T follicular helper cell (primary cell): ENCODE measurements at places on chromosomes 2 and 18.

DNA sequence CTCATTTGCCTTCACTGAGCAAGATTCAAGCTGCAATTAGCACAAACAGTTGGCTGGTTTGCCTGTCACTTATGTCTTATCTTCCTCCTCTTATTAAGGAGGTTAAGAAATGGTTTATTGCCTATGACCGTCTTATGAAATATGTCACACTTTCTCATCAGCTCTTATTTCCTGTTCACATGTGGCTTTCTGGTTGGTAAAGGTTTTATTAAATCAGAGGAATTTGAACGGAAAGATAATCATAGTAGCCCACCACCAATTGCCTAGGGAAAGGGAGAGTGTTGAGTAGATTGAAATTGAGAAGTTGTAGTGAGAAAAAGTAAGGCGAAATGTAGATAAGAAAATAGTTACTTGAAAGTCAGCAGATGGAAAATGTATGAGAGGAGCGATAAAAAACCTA is 4.2 kb upstream of the IL1R1 start:
- DNase-seq = no peak

- DNase-seq = no peak
Measured at GRCh38 chr2:35510636-35511035, 844.9 kb upstream of the CRIM1 start.

GRCh38 chr2:18404708-18405107 is 155.7 kb downstream of the RDH14 start:
- no peak for DNase-seq

DNA sequence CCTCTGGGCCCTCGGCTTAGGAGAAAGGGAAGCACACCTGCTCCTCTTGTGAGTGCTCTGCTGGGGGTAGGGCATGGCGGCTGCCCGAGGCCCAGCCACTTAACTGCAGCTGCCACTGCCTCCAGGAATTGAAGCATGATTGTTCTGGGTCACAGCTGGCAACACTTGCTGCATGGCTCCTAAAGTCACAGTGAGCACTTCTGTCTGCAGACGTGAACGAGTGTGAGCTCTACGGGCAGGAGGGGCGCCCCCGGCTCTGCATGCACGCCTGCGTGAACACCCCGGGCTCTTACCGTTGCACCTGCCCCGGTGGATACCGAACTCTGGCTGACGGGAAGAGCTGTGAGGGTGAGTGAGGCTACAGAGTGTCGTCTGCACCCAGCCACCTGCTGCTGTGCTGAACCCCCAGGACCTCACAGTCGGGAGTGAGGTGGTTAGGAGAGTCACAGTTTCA is 44.4 kb downstream of the FBLN7 start:
- DNase-seq = peak; percentile 53

GRCh38 chr2:72696559-72696958 is 129.3 kb downstream of the EXOC6B start:
- DNase-seq = no peak

DNA sequence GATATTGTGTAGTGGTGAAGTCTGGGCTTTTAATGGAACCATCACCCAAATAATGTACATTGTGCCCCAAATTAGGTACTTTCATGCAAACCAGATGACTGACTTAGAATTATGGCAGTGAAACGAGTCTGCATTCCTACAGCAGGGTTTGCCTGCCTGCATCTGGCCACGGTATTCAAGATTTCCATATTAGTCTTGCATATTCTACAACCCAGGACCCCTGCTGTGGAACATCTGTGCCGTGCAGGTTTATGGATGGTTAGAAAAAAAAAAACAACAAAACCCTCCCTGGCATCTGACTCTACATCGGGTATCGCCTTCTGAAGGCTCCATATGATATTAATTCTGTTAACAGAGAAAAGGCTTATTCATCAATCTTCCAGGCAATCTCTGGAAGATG is 394.8 kb downstream of the DCDC2C start:
- no peak for DNase-seq

GRCh38 chr2:26969077-26969844 is 1.2 kb upstream of the MAPRE3 start:
- DNase-seq = no peak

DNA sequence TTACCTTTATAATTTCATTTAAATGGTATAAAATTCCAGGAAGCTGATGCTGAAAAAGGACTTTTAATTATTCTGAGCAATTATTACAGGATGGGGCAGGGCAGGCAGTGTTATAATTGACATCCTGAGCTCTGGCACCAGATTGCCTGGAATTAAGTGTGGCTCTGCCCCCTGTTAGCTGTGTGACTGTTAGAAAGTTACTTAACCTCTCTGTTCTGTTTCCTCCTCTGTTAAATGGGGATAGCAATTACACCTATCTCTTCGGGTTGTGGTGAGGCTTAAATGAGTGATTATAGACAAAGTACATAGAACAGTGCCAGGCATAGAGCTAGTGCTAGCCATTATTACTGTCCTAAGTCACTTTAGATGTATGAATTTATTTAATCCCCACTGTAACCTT is 327.3 kb downstream of the SMAD2 start:
- DNase-seq = no peak

GRCh38 chr2:186639939-186640338 is 50.1 kb downstream of the ITGAV start:
- DNase-seq = no peak

- no peak for DNase-seq
Measured at GRCh38 chr2:6557737-6558136, 308.0 kb downstream of the CMPK2 start.

- peak; percentile 70 for DNase-seq
Measured at GRCh38 chr18:812376-813171, 532 bp upstream of the YES1 start.

DNA sequence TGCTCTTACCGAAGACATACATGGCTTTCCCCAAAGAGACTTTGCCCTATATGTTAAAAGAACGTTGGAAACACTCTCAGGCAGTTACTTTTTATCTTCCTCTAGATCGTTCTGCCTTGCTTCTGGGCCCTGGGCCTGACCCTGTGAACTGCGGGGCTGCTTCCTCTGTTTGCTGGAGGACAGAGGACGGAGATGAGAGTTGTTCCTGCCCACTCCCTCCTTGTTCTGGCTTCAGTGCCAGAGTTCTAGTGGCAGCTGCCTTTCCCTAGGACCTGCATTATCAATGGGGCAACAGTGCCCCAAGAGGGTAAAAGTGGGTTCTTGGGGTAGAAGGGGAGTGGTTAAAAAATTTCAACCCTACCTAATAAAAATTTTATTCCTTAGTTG is 6.5 kb upstream of the FN1 start:
- DNase-seq = no peak

- DNase-seq = no peak
Measured at GRCh38 chr2:70041663-70042062, 45.6 kb upstream of the PCBP1 start.

DNA sequence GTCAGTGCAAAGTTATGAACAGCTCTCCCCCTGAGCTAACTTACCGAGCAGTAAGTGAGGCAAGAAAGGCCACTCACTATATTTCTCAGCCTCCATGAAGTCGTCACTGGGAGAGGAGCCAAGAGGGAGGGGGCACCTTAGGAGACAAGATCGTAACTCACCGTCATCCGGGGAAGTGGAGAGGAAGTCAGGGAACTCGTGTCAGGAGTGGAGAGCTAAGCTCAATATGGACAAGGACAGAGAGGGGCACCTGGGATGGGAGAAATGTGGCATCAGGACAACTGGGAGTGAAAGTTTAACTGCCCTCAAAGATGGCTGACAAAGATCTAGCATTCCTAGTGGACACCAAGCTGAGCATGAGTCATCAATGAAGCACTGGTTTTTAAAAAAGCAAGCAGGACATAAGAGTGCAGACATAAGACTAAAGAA is 37.1 kb downstream of the BCL11A start:
- DNase-seq = no peak

DNA sequence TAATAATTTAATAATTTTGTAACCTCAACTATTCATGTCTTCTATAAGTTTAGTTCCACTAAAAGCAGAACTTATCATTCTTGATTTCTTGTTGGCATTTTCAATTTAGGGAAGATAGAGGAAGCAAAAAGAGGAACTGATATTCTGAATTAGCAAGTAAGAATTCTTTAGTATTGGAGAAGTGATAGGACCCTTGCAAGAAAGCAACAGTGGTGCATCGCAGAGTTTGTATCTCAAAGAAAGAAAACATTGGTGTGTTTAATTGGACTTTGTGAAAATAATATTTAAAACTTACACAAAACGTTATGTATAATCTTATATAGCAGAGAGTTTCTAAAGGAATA is 36.5 kb upstream of the TNFRSF11A start:
- DNase-seq = no peak

DNA sequence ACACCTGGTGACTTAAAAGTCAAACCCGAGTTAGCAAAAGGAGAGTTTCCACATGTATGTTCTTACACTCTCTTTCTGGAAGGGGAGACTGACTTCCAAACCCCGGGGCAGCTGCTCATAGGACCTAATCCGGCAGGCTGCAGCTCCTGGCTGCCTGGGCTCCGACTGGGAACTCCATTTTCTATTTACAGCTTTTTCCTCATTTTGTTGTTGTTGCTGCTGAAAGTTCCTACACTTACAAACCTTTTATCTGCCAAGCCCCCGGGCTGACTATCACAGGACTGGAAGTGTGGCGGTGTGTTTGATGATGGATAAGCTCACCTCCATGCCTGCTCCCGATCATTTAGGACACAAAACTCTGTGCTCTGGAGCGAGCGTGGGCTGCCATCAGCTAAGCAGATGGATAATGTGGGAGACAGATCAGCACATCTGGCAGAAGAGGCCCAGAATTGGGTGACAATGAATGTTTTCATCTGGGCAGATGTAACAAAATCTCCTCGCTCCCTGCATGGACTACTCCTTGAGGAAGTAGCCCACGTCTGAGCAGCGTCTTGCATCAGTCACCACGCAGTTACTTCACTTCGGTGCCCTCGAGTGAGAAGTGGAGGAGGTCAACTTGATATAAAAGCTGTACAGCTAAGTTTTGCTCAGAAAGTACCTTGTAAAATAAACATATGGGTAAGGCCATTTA is 114.4 kb upstream of the COPS8 start:
- no peak for DNase-seq

- no peak for DNase-seq
Measured at GRCh38 chr2:21317131-21317530, 193.4 kb downstream of the TDRD15 start.

DNA sequence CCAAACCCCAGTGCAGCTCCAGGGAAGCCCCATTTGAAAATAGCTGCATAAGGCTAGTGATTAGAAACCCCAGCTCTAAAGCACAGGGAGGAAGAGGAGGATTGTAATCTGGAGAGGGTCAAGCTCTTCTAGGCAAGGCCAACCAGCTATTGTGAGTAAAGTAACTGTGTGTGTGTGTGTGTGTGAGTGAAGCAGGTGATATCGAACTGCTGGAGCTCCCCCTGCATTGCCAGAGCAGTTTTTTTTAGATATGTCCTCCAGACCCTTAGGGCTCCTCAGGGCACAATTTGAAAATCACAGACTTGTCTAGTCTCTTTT is 177.4 kb upstream of the NABP1 start:
- DNase-seq = no peak

DNA sequence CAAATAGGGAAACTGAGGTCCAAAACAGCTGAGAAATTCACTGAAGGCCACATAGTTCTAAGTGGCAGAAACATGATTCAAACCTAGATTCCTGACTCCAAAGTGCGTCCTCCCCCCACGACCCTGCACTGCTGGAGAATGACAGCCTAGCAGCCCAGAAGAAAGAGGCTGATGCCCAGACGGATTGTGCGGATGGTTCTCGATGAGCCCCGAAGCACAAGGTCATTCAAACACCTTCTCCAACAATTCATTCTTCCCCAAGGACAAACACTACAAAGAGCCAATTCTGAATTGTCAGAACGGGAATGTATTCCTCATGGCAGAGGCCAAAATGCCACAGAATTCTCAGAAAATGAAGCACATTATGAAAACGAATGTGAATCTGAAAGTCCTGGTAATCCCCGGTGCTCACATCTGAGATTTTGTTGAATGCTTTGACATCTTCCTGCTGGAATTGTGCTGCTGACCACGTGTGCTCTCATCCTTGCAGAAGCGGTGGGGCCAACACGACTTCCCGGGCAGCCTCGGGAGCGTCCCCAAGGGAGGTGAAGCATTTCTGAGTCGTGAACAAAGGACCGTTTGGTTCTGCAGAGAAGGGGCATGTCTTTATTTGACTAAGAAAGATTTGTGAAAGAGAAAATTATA is 337.0 kb downstream of the EIPR1 start:
- DNase-seq = no peak

- no peak for DNase-seq
Measured at GRCh38 chr2:189580241-189580651, 340 bp downstream of the SLC40A1 start.

- no peak for DNase-seq
Measured at GRCh38 chr2:240721596-240722180, 30.0 kb downstream of the AQP12A start.

GRCh38 chr18:79258447-79258846 is 137.3 kb upstream of the NFATC1 start:
- no peak for DNase-seq
